Activated CD8-positive, alpha-beta T cell treated with anti-CD3 and anti-CD28 coated beads, Interleukin-2, amount 10 ng/mL, durations not matched to agents 7 days and 5 days (primary cell): ENCODE measurements at places on chromosomes 3 and 15.

GRCh38 chr3:38029400-38030125, at the start of gene PLCD1:
TSS of gene PLCD1 (minus strand) at chr3:38029642. CDS start at chr3:38029539, 103 bp downstream.
- H3K36me3 ChIP-seq: no peaks in the 10 kb centered on the region
- peaks cover 21% of the 10 kb centered on the region for H3K4me1 ChIP-seq
- H3K27me3 ChIP-seq: peaks cover 40% of the 10 kb centered on the region
- H3K27ac ChIP-seq: no peak within 1 kb of the TSS

GRCh38 chr3:25094932-25095685, 333.0 kb upstream of the RARB start:
- no peaks in the 10 kb centered on the region for H3K36me3 ChIP-seq
- H3K4me1 ChIP-seq: no peaks in the 10 kb centered on the region
- H3K27me3 ChIP-seq: no peaks in the 10 kb centered on the region
- no peak for DNase-seq
- no peak overlapping the region for H3K4me3 ChIP-seq

GRCh38 chr3:47588587-47588986, 9.9 kb upstream of the CSPG5 start:
- H3K4me3 ChIP-seq: no peak overlapping the region
- no peaks in the 10 kb centered on the region for H3K27me3 ChIP-seq
- H3K36me3 ChIP-seq: peaks cover 43% of the 10 kb centered on the region
- H3K4me1 ChIP-seq: no peaks in the 10 kb centered on the region
- peak overlapping the region; percentile 25 for H3K27ac ChIP-seq
- DNase-seq: no peak

DNA sequence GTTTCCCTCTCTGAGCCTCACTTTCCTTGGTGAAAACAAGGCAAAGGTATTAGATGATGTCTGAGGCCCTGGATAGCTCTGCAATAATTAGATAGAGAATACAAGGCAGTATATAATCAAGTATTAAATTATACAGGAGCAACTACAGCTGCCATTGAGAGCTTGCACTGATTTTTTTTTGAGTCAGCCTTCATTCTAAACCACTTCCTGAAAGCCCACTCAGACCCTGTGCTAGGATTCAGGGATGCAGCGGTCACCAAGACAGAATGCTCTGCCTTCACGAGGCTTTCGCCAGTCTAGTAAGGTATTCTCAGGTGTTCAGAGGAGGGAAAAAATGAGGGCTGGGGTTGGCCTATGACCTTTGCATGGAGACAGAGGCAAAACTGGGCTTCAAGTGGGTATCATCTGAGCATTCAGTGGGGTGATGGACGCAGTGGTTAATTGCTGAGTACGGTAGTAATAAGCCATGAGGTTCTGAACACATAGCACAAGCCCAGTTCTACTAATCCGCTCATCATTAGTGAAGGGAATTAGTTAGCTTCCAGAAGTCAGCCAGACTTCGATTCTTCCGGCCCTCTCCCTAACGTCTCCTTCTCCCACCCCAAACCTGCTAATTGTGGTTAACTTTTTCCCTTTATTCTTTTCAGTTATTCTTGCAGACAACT, 3.6 kb downstream of the VGLL4 start:
- peak overlapping the region; percentile 91 for H3K4me3 ChIP-seq
- DNase-seq: no peak
- H3K27me3 ChIP-seq: no peaks in the 10 kb centered on the region
- H3K27ac ChIP-seq: peak overlapping the region; percentile 58

- no peak overlapping the region for H3K27ac ChIP-seq
- H3K36me3 ChIP-seq: no peaks in the 10 kb centered on the region
- peaks cover 16% of the 10 kb centered on the region for H3K4me1 ChIP-seq
Observed at GRCh38 chr3:43379343-43379742, 93.0 kb downstream of the SNRK start.

GRCh38 chr3:6168256-6168655, 692.7 kb upstream of the GRM7 start:
- no peaks in the 10 kb centered on the region for H3K4me1 ChIP-seq
- H3K36me3 ChIP-seq: no peaks in the 10 kb centered on the region
- DNase-seq: no peak
- no peak overlapping the region for H3K4me3 ChIP-seq
- no peak overlapping the region for H3K27ac ChIP-seq

GRCh38 chr3:25572919-25573385, 91.8 kb downstream of the TOP2B start:
- H3K4me3 ChIP-seq: no peak overlapping the region
- DNase-seq: no peak
- H3K36me3 ChIP-seq: no peaks in the 10 kb centered on the region
- H3K4me1 ChIP-seq: no peaks in the 10 kb centered on the region
- no peaks in the 10 kb centered on the region for H3K27me3 ChIP-seq

DNA sequence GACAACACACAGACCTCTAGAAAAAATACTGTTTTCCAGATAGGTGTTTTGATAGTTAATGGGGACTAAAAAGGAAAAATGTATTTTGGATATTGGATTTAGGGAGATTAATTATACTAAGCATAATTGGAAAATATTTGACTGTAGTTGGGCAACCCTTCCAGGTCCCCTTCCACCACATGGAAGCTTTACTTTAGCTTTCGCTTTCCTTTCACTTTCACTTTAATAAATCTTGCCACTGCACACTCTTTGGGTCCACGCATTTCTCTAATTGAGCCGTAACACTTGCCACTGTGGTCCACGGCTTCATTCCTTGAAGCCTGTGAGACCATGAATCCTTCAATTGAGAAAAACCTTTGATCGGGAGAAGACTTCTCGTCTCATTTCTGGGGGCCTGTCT, 15.5 kb downstream of the GLDN start:
- no peaks in the 10 kb centered on the region for H3K36me3 ChIP-seq
- peaks cover 12% of the 10 kb centered on the region for H3K27me3 ChIP-seq
- H3K27ac ChIP-seq: no peak overlapping the region

DNA sequence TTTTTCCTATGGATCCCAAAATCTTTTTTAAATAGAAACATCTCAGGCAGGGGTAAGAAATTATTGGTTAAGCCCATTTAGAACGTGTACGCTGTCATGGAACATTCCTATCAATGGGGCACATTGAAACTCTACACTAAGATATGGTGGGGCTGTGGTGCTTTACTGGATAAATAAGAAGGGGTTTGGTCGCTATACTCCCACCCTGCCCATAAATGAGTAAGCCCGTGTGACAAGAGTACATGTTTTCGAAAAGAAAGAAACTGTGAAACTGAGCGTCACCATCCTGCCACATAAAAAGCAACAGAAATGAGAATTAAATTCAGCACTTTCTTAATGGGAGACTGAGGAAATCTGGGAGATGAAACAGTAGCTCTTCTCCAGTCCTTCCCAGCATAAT, 929.7 kb upstream of the CFAP20DC start:
- peaks cover 26% of the 10 kb centered on the region for H3K4me1 ChIP-seq
- no peak overlapping the region for H3K4me3 ChIP-seq
- no peaks in the 10 kb centered on the region for H3K27me3 ChIP-seq

GRCh38 chr3:52527039-52527731, 6.5 kb downstream of the NT5DC2 start:
- no peak overlapping the region for H3K27ac ChIP-seq
- no peaks in the 10 kb centered on the region for H3K27me3 ChIP-seq
- H3K4me3 ChIP-seq: no peak overlapping the region
- H3K36me3 ChIP-seq: peaks cover 18% of the 10 kb centered on the region
- DNase-seq: no peak

DNA sequence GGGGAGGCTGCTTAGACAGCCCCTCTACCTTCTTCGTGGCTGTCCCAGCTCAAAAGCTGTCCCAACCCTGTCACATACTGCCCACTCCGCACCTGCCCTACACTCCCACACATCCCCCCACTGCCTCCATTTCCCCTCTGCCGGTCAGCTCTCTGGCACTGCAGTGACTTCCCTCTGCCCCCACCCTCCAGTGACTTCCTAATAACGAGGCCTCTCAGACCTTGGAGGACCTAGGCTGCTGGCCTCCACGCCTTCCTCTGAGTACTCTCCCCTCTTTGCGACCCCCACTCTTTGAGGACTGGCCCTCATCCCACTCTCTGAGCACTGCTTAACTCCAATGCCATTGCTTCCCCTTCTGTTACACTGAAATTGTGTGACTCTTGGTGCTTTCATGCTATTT, 45.3 kb downstream of the KY start:
- peaks cover 4% of the 10 kb centered on the region for H3K27me3 ChIP-seq
- no peak overlapping the region for H3K27ac ChIP-seq
- no peak for DNase-seq

GRCh38 chr3:140319739-140320138, 358.1 kb upstream of the TRIM42 start:
- no peak overlapping the region for H3K4me3 ChIP-seq
- H3K27me3 ChIP-seq: peaks cover 3% of the 10 kb centered on the region
- no peak for DNase-seq
- H3K27ac ChIP-seq: no peak overlapping the region
- H3K4me1 ChIP-seq: no peaks in the 10 kb centered on the region

DNA sequence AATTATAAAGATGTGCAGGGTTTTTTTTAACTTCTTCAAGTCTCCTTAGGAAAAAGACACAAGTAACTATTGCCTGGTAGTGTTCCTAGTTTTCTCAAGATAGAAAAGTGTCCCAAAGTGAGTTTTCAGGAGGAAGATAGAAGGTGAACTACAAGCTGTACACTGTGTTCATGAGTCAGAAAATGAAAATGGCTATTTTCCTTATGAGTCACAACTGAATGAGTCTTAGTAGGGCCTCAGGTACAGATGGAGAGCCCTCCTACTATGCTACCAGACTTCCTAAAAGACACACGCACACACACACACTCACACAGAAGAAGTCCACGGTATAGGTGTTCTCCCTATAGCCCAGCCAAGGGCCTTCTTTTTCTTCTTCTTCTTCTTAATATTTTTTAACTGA, 3.1 kb downstream of the MYO1E start:
- H3K4me3 ChIP-seq: no peak overlapping the region
- H3K36me3 ChIP-seq: peaks cover 18% of the 10 kb centered on the region
- DNase-seq: no peak

DNA sequence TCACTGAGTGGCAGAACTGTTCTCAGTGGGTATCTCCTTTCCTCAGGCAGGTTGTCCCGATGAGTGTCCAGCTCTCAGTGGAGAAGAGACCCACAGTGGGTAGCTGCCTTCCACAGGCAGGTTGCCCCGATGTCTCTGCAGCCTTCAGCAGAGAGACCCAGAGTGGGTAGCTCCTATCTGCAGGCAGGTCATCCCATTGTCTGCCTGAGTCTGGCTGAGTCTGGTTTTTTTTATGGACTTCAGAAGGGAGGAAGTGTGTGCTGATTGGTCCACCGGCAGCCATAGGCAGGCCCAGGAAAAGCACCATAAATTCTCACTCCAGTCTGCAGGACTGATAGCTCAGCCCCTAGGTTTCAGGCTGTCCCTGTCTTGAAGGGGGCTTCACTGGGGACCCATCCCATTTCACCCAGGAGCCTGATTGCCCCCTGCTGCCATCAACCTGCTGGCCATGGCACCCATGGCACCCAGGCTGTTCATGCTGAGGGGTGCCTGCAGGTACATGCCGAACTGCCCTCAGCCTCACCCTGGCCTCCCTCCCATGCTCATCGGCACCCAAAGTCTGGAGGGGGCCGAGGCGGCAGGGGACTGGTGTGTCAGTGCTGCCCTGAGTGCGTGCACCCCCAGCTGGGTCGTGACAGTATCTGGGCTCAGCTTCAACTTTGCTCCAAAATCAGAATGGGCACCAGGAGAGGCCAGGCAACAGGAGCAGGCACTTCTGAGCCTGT, 3.6 kb upstream of the LIMD1 start:
- no peak overlapping the region for H3K27ac ChIP-seq
- H3K4me3 ChIP-seq: no peak overlapping the region
- peaks cover 12% of the 10 kb centered on the region for H3K36me3 ChIP-seq
- H3K4me1 ChIP-seq: peaks cover 30% of the 10 kb centered on the region
- H3K27me3 ChIP-seq: peaks cover 8% of the 10 kb centered on the region
- DNase-seq: no peak

DNA sequence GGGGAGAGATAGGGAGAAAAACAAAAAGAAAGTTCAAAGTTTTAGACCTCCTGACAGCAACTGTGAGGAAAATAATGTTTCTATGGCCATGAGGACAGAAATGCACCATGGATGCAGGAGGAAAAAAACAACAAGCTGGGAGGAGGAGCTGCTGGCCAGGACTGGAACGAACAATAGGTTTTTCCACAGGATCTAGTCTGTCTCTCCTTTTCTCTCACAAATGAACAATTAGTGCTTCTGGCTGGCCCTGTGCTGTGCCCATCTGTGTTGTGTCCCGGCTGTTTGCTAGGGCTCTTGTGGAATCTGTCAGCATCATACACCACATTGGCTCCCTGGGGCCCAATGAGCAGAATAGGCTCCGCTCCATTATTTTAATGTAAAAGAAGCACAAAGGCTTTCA, 15.2 kb downstream of the GK5 start:
- no peak overlapping the region for H3K4me3 ChIP-seq
- H3K4me1 ChIP-seq: no peaks in the 10 kb centered on the region
- peaks cover 59% of the 10 kb centered on the region for H3K36me3 ChIP-seq
- no peaks in the 10 kb centered on the region for H3K27me3 ChIP-seq

- H3K27me3 ChIP-seq: peaks cover 17% of the 10 kb centered on the region
- DNase-seq: no peak
- H3K4me3 ChIP-seq: no peak overlapping the region
- H3K27ac ChIP-seq: no peak overlapping the region
- H3K4me1 ChIP-seq: peaks cover 28% of the 10 kb centered on the region
- H3K36me3 ChIP-seq: peaks cover 13% of the 10 kb centered on the region
Observed at GRCh38 chr3:149810846-149811245, 2.2 kb upstream of the RNF13 start.

DNA sequence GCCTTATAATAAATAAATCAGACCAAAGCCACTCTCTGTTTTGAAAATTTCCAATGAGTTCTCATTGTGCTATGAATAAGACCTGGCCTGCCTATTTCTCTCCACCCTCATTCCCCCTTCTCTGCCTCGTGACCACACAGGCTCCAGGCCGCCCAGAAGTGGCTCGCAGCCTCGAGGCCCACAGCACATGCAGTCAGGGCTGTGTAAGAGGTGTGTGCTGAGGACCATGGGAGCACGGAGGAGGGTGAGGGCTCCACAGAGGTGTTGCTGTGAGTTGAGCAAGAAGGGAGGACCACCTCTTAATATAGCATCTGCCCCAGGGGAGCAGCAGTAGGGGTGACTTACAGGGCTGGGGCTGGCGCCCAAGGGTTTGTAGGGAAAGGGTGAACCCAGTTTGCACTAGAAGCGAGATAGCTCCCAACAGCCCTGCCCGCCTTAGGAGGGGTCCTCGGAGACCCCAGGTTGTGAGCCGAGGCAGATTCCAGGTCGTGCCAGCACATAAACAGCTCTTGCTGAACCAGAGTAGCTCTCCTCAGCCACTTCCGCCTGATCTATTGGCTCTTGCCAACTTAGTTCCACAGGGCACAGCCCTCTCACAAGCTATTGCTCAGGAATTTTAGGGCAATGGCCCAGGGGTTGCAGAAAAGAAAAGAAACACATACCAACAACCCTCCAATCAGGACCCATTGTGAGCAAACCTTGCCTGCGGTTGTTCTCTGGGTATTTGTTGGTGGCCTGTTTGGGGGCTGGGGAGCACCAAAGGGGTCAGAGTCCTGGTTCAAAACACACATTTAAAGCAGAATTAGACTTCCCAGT, 117.7 kb downstream of the MYLK start:
- H3K27me3 ChIP-seq: peaks cover 9% of the 10 kb centered on the region
- H3K36me3 ChIP-seq: no peaks in the 10 kb centered on the region
- H3K4me3 ChIP-seq: no peak overlapping the region
- DNase-seq: no peak
- no peaks in the 10 kb centered on the region for H3K4me1 ChIP-seq
- H3K27ac ChIP-seq: no peak overlapping the region

GRCh38 chr3:55405436-55405835, 81.7 kb downstream of the WNT5A start:
- H3K4me3 ChIP-seq: no peak overlapping the region
- H3K36me3 ChIP-seq: no peaks in the 10 kb centered on the region
- no peak overlapping the region for H3K27ac ChIP-seq
- no peaks in the 10 kb centered on the region for H3K27me3 ChIP-seq
- no peak for DNase-seq
